ENCODE measurements at places on chromosomes 6 and 20.

- no peak for DNase-seq
Measured at GRCh38 chr6:14804785-14805210, 441.1 kb upstream of the JARID2 start.

- DNase-seq: no peak
Measured at GRCh38 chr20:45968801-45969711, 2.9 kb downstream of the ZNF335 start.

DNA sequence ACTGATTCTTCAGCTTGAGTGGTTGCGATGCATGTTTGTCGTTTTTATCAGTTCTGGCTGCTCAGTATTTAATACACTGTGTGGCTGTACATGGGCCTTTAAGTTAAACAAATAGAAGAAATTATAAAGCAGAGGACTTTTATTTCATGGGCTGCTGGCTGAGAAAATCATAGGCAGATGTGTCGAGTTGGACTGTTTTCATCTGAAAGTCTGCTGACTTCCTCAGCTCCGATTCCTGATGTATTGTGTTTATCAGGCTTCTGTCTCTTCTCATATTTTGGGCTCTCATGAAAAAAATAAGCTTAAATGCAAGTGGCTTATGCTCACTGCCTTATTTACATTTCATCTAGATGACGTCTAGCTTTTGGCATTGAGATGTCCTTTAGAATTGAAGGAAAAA lies 129.5 kb upstream of the GGTLC1 start:
- no peak for DNase-seq

DNA sequence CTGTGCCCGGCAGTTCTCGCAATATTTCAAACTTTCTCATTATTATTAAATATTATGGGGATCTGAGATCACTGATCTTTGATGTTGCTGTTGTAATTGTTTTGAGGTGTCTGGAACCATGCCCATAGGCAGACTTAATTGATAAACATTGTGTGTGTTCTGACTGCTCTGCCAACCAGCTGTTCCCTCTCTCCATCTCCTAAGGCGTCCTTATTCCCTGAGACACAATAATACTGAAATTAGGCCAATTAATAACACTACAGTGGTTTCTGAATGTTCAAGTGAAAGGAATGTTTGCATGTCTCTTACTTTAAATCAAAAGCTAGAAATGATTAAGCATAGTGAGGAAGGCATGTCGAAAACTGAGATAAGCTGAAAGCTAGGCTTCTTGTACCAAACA lies 7.6 kb downstream of the MAPK14 start:
- DNase-seq: no peak

GRCh38 chr6:104955927-104956730 lies 778 bp upstream of the LIN28B start:
- no peak for DNase-seq

GRCh38 chr6:127865108-127865507 lies 35.8 kb downstream of the THEMIS start:
- no peak for DNase-seq

GRCh38 chr6:54255886-54256285 lies 52.4 kb upstream of the TINAG start:
- no peak for DNase-seq

DNA sequence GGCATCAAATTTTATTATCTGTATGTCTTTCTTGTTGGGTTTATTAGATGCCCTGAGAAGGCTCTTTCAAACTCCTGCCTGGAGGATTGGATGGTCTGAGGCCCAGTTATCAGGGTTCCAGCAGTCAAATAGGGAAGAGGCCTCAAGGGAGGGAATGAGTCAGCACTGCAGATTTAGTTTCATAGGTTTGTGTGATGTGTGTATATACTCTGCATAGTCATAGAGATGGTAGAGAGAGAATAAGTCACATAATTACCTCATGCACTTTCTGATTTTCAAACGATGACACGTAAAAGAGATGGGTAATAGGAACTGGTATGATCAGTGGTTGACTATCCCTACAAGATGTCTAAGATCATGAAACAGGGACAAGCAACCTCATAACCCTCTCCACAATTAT lies 82.1 kb downstream of the ADAT2 start:
- DNase-seq: peak; percentile 46

GRCh38 chr6:84003131-84003530 lies 30.4 kb upstream of the MRAP2 start:
- DNase-seq: no peak

DNA sequence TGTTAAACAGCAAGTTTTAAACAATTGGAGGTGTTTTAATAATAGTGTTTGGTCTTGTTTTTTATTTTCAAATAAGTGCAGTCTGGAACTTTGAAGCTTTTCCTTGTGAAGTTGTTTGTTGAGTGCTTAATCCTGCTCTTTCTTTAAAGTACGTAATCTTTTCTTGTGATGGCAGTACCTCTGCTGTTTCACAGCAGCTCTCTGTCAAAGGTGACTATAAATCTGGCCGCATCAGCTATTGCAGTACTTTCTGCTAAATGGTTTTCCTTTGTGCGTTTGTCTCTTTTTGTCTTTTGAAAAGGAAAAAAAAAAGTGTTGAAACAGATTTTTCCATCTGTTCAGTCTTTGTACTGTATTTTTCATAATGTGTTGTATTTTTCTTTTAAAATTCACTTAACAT lies 12.7 kb downstream of the STXBP5 start:
- no peak for DNase-seq

GRCh38 chr20:31906001-31906400 lies 35.6 kb downstream of the TTLL9 start:
- no peak for DNase-seq

DNA sequence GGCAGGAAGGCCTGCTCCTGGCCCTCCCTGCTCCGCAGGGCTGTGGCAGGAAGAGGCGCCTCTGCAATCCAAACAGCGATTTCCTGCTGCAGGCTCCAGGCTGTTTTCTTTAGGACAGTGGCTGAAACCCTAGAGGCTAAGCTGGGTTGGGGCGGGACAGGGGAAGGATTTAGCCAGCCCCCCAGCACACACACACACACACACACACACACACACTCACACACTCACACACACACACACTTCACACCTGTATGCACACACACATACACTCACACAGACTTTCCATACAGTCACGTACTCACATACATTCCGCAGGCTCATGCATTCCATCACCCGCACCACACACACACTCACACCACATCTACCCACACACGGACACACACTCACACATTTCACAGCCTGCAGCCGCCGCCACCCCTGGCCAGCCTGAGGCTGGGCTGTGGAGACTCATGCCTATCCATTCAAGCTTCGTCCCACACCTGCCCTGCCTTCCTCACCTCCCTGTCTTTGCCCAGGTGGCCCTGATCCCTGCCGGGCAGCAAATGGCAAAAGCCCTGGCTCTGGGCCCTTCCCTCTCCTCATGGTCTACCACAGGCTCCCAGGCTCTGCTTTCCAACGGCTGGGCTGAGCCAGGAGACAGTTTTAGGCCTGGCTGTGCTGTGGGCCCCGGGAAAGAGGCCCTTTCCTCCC lies 17.9 kb downstream of the MDFI start:
- DNase-seq: no peak

DNA sequence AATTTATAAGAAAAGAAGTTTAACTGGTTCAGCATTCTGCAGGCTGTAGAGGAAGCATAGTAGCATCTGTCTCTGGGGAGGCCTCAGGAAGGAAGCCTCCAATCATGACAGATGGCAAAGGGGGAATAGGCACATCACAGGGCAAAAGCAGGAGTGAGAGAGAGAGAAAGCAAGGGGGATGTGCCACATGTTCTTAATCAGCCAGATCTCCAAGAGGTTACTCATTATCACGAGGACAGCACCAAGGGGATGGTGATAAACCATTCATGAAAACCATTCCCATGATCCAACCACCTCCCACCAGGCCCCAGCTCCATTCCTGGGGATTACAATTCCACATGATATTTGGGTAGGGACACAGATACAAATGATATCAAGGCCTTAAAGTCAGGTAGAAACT lies 217.5 kb upstream of the TCF21 start:
- DNase-seq: no peak

DNA sequence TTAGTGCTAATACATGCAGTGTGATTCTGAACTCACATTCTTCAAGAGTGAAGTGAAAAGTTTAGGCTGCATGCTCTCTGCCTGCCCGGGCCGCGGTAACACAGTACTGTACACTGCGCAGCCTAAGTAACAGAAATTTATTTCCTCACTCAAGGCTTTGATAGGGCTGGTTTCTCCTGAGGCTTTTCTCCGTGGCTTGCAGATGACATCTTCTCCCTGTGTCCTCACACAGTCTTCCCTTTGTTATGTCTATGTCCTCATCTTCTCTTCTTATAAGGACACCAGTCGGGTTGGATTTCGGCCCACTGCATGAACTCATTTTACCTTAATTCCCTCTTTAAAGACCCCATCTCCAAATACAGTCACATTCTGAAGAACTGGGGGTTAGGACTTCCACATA lies 51.1 kb upstream of the TMEM170B start:
- no peak for DNase-seq

GRCh38 chr6:110529355-110529754 lies 52.9 kb upstream of the SLC22A16 start:
- DNase-seq: no peak

DNA sequence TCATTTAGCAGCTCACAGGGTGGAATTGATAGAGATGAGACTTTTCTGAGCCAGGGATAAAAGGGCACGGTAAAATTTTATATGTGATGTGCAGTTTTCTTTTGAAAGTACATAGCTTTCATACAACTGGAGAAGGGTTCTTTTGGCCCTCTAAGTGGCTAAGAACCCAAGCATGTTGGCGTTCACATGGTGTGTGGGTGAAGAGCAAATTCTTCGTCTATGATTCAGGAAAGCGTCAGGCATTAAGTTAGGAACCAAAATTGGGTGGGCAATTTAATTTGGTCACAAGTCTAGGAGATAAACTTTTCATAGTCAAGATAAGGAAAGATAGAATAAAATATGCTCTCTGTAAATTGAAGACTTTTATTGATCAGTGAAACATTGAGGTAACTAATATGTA lies 153.9 kb downstream of the UTRN start:
- no peak for DNase-seq

DNA sequence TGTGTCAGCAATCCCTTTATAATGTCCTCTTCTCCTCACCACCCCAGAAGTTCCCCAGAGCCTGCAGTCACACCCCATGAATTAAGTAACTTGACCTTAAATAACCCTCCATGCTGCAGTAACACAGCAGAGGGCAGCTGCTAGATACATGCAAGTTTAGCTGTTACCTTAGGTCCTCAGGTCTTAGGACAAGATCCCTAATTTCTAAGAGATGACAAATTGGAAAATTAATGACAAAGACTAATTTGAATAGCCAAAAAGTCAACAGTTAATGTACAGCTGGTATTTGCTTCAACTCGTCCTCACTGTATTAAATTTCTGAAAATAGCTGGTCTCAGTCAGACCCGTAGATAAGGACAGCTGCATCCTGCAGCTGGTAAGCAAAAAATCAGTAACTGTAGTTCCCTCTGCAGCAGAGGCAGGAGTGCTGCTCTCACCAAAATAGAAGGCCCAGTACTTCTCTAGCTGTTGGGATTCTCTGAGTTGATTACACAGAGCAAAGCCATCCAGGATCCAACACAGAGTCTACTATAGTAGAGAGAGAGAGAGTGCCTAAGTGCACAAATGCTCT lies 62.4 kb downstream of the TNFRSF21 start:
- DNase-seq: no peak

DNA sequence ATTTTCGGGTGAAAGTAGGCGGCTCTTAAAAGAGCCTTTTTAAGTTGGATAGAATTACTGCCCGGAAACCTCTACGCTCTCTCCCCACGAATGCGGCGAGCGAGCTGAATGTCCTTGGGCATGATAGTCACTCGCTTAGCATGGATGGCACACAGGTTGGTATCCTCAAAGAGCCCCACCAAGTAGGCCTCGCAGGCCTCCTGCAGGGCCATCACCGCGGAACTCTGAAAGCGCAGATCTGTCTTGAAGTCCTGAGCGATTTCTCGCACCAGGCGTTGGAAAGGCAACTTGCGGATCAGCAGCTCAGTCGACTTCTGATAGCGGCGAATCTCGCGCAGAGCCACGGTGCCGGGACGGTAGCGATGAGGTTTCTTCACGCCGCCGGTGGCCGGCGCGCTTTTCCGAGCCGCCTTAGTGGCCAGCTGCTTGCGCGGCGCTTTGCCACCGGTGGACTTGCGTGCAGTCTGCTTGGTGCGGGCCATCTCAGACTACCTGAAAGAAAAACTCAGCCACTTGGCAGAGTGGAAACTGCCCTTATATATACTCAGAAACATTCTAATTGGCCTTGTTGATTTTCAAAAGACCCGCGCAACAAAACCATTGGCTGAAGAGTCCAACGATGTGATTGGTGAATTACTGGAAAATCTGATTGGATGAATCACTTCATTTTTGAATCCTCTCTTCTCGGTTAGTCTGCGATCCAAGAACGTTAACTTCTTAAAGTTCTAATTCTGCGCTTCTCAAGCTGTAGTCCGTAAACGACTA lies 93.9 kb upstream of the BTN3A2 start:
- peak; percentile 91 for DNase-seq

DNA sequence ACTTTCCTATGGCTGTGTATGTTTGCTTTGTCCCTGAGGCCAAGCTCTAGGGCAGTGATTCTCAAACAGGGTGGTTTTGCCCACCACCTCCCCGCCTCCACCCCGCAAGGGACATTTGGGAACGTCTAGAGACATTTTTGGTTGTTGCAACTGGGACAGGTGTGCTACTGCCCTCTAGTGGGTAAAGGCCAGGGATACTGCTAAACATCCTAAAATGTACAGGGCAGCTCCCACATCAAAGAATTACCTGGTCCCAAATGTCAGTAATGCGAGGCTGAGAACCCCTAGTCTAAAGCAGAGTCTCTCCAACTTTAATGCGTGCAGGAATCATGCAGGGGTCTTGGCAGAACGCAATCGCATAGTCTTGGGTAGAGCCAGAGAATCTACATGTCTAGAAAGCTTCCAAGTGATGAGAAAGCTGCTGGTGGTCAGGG lies 5.1 kb downstream of the KCNS1 start:
- peak; percentile 69 for DNase-seq

DNA sequence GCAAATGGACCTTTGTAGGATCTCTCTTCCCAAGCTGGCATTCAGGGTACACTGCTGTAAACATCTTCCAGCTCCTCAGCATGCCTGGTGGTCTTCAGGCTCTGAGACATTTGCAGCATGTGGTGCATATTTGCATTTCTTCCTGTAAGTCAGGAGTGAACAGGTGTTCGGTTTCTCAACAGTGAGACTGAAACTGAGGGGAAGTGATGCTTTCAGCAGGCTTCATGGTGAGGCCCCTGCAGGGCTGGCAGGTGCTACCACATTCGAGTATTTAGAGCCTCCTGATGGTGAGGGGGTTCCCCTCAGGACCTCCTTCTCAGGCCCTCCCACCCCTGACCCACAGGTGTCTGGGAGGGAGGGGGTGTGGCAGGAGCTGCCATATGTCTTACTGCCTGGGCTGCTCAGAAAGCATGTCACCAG lies 15.1 kb downstream of the MYBL2 start:
- DNase-seq: peak; percentile 85

DNA sequence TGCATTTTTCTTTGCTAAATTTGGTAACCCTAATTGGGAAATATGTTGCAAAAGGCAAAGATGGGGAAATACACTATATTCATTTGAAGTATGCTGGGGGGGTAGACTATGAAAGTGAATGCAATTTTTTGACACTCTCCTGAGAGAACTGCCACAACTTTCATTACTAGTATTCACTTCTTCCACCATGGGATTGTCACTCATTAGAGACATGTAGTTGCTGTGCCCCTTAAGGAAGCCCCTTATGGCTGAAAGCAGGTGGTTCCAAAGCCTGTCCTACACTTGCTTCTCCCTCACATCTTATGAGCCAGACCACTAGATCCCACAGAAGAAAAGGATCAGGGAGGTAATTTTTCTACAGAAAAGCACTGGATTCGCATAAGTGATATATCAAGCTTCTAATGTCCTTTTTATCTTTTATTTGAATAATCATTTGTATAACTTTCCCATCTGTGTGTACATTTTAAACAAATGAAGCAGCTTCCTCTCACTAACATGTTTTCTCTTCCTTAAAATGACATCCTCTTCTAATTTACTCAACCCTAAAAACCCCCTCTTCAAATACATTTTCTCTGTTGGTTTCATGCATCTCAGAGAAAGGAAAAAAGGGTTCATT lies 83.8 kb downstream of the GCLC start:
- peak; percentile 44 for DNase-seq

Data from GM10248 (cell line).